ENCODE measurements at places on chromosomes 3 and 15. TPM values are rescaled to one million over a fixed set of nuclear protein-coding genes. Genes with fewer than 3 reads are reported as not detected.

DNA sequence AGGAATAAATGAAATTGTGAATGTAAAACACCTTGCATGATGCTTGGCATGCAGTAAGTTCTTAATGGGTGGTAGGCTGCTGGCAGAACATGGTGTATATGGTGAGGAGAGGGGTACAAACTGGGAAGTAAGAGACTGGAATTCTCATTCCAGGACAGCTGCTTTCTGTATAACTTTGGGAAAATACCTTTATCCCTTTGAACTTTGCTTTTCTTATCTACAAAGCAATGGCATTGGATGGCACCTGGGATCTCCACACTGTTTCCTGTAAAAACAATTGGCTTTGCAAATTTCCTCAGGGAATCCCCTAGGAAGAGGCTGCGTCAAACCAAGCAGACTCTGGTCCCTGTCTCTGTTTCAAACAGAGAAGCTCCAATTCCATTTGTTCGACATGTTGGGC lies 100.7 kb upstream of the SLC4A7 start:
- no peak overlapping the region for H3K4me3 ChIP-seq
- peaks cover 2% of the 10 kb centered on the region for H3K4me1 ChIP-seq
- no peak overlapping the region for H3K27ac ChIP-seq
- no peak for DNase-seq

GRCh38 chr15:66388043-66388363 lies 1.3 kb downstream of the MAP2K1 start:
- DNase-seq, result no peak
- H3K36me3 ChIP-seq, result peaks cover 51% of the 10 kb centered on the region
- peak overlapping the region; percentile 82 for H3K27ac ChIP-seq
- H3K27me3 ChIP-seq, result no peaks in the 10 kb centered on the region
- peaks cover 56% of the 10 kb centered on the region for H3K4me1 ChIP-seq

Gene ZNF662
- total RNA-seq, result 1.7 TPM

- no peaks in the 10 kb centered on the region for H3K4me1 ChIP-seq
- DNase-seq, result no peak
- no peak overlapping the region for H3K4me3 ChIP-seq
- H3K36me3 ChIP-seq, result no peaks in the 10 kb centered on the region
- H3K27ac ChIP-seq, result no peak overlapping the region
Measured at GRCh38 chr3:116280130-116280740, 165.1 kb downstream of the LSAMP start.

GRCh38 chr15:30974112-30974511 lies 17.3 kb downstream of the MTMR10 start:
- H3K27me3 ChIP-seq, result no peaks in the 10 kb centered on the region
- no peak overlapping the region for H3K27ac ChIP-seq
- DNase-seq, result no peak
- peaks cover 53% of the 10 kb centered on the region for H3K36me3 ChIP-seq
- H3K4me1 ChIP-seq, result peaks cover 42% of the 10 kb centered on the region
- no peak overlapping the region for H3K4me3 ChIP-seq

DNA sequence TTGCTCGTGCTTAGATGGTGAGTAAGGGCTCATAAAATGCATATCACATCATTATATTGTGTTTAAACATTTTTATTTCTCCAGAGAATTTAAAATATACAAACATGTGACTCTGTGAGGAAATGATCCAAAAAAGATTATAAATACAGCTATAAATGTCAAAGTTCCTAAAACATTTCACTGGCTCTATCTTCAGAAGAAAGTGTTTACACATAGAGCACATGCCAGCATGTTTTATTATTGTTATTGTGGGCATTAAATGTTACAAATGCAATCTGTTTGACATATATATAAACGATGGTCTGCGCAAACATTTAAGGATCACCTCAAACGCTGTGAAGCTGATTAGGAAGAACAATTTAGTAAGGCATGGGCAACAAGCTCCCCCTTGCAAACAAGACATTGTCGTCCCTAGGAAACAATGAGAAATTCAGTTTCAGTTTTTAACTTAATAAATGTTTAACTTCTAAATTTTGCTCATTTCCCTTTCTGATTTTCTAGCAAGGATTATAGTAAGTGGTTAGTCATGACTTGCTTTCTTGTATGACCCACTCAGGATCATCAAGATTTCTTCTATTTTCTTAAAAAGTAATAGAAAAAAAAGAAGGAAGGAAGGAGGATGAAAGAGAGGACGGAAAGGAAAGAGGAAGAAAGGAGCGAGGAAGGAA lies 207.5 kb downstream of the SATB1 start:
- no peaks in the 10 kb centered on the region for H3K36me3 ChIP-seq
- H3K4me3 ChIP-seq, result no peak overlapping the region
- DNase-seq, result no peak
- H3K4me1 ChIP-seq, result peaks cover 8% of the 10 kb centered on the region
- H3K27ac ChIP-seq, result no peak overlapping the region

DNA sequence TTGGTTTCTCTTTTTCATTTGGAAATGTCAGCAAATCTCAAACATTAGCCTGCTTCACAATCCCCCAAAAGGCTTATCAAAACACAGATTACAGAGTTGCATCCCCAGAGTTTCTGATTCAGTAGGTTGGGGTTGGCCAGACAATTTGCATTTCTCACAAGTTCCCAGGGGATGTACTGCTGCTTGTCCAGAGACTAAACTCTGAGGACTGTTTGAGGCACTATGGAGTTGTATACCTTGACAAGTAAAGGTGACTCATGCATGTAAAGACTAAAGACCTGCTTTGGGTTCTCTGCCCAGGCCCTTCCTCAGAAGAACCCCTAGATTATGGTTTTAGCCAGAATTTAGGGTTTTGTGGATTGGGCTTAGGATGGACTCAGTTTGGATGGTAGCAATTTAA lies 151.1 kb upstream of the ARHGEF26 start:
- DNase-seq, result no peak
- H3K27me3 ChIP-seq, result peaks cover 2% of the 10 kb centered on the region
- H3K27ac ChIP-seq, result no peak overlapping the region
- H3K4me1 ChIP-seq, result no peaks in the 10 kb centered on the region
- no peak overlapping the region for H3K4me3 ChIP-seq
- no peaks in the 10 kb centered on the region for H3K36me3 ChIP-seq

DNA sequence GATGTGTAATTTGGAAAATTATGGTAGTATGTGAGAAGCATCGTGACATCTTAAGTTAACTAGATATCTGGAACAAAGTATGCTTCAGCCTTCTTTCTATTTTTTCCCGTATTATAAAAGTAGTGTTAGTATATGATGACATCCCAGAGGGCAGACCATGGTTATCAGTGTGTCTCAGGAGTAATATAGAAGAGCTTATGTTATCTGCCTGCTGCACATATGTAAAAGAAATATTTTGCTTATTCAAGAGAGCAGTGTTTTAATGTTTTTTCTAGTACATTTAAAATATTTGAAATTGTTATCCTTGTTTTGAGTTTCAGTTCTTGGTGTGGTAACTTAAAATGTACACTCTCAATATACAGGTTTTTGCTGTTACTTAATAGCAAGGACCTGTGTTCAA lies 24.1 kb downstream of the PLCL2 start:
- H3K27me3 ChIP-seq, result no peaks in the 10 kb centered on the region
- peaks cover 24% of the 10 kb centered on the region for H3K36me3 ChIP-seq
- no peak overlapping the region for H3K4me3 ChIP-seq
- DNase-seq, result no peak
- H3K4me1 ChIP-seq, result peaks cover 52% of the 10 kb centered on the region

DNA sequence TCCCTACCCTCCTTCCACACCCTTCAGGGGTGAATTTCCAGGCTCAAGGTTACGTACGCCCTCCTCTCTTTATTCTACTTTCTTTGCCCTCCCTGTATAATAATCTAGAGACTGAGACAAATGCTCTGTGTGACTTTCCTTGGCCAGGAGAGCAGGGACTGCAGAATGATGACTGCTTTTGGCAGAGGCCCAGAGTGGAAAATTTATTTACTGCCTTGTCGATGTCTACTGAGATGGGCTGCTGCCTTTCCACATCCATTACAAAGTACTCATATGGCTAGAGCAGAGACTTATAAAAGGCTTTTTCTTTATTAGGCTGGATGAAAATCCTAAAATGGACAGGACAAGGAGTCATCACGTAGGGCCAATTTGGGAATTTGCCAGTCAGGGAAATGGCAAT lies 576.2 kb downstream of the TUSC7 start:
- no peak overlapping the region for H3K27ac ChIP-seq
- H3K36me3 ChIP-seq, result no peaks in the 10 kb centered on the region
- no peak overlapping the region for H3K4me3 ChIP-seq
- no peak for DNase-seq
- no peaks in the 10 kb centered on the region for H3K27me3 ChIP-seq
- no peaks in the 10 kb centered on the region for H3K4me1 ChIP-seq

Gene FBXW12
- not detected for total RNA-seq

DNA sequence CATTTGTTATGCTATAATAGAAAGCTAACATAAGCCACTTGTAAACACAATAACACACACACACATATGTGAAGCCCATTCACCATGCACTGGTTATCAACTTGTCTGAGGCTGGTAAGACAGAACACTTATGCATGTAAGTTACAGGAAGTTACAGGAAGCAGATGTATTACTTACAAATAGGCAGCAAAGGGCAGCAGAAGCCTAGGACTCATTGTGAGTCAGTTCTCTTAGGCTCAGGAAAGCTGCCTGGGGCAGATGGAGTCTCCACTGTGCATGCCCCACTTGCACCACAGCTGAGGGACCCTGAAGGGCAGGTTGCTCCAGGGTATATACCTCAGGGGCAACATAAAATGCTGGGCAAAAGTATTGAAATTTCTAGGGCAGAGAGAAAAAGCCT lies 748.8 kb upstream of the CCDC54 start:
- peaks cover 4% of the 10 kb centered on the region for H3K36me3 ChIP-seq
- H3K4me1 ChIP-seq, result no peaks in the 10 kb centered on the region
- no peak overlapping the region for H3K27ac ChIP-seq
- DNase-seq, result no peak
- H3K27me3 ChIP-seq, result no peaks in the 10 kb centered on the region

Gene HESX1
- 0.37 TPM for total RNA-seq

Gene CPA3
- not detected for total RNA-seq
